ENCODE measurements at places on chromosomes 7 and 10.

GRCh38 chr7:55120501-55121198 is 101.8 kb downstream of the EGFR start:
- no peak for DNase-seq

- no peak for DNase-seq
These were observed 22.1 kb downstream of the GNA12 start for GRCh38 chr7:2821842-2822507.

GRCh38 chr7:40455485-40455884 is 320.7 kb downstream of the SUGCT start:
- DNase-seq: no peak

DNA sequence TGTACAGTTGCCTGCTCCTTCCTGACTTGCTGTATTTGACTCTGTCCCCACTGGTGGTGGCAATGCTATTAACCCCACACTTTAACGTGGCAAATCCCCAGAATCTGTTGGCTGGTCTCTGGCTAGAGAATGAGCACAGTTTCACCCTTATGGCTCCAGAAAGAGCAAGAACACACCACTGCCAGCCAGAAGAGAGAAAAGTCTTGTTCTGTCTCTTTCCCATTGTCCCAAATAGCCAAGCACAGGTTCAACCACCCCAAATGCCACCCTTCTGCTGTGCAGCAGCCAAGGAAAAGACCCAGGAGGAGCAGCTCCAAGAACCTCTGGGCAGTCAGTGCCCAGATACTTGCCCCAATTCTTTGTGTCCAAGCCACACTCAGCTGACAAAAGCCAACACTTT is 11.3 kb downstream of the SLC16A9 start:
- DNase-seq: no peak

DNA sequence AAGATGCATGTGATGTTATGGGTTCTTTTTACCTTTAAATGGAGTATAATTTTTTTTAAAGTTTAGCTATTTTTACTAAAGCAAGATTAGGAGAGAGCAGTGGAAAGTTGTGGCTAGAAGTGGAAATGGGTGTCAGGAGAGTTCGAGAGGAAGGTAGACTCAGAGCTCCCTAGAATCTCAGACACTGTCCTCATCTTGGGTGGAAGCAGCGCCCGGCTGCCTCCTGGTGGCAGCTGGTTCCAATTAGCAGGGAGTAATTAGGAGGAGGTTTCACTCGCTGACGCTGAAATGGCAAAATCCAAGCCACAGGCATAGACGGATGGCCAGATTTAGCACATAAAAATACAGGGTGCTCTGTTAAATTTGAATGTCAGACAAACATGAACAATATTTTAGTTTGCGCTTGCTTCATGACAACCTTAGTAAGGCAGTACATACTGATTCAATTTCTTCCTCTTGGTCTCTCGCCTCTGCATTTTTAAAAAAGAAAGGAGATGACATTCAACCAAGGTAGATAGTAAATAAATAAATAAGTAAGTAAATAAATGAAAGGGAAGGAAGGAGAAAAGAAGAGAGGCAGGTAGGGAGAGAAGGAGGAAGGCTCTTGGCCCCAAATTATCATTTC is 58.5 kb downstream of the LGI1 start:
- peak; percentile 15 for DNase-seq

DNA sequence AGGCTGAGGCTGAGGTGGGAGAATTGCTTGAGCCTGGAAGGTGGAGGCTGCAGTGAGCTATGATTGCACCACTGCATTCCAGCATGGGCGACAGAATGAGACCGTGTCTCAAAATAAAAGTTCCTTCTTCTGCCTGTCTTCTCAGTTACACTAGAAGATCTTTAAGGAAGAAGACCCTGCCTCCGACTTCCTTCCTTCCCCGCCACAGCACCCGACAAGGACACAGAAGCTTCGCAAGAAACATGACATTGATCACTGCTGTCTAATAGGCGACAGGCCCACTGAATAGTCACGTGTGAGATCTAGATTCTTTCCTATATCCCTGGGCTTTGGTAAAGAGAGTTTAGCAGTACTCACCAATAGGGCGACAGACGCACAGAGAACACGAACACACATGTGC is 118.2 kb downstream of the PRPF18 start:
- DNase-seq: no peak

Data from COR-L47 (cell line).